Mesothelial cell of epicardium (in vitro differentiated cells): ENCODE measurements at places on chromosomes 5 and 9.

DNA sequence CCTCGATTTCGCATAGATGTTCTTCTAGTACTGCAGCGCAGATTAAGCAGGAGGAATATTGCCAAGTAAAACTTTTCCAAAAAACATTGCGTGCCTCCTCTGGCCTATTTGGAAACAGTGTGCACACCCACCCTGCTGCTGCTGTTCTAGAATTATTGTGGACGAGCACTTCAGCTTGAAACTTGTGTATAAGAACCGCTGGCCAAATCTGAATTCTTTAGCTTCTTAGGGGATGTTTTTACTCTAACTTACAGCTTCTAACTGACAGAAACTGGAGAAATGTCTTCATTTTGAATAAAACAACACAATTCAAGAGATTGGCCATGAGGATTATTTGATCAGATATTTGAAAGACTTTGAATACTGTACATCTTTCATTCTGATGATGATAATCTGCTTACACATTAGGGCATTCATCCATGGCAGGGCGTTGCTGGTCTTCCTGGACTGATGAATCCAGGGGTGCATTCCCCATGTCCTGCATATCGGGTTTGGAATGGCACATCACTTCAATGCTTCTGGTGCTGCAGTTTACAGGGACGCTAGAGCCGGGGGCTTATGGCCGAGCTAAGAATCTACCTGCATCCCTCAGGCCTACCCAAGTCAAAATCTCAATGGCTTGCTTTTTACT, 6.5 kb downstream of the ADAMTS16 start:
- DNase-seq = no peak

- DNase-seq = no peak
Observed at GRCh38 chr5:155729684-155730059, 597.3 kb upstream of the SGCD start.

GRCh38 chr5:171871711-171872110, 86.1 kb downstream of the SMIM23 start:
- DNase-seq = no peak

DNA sequence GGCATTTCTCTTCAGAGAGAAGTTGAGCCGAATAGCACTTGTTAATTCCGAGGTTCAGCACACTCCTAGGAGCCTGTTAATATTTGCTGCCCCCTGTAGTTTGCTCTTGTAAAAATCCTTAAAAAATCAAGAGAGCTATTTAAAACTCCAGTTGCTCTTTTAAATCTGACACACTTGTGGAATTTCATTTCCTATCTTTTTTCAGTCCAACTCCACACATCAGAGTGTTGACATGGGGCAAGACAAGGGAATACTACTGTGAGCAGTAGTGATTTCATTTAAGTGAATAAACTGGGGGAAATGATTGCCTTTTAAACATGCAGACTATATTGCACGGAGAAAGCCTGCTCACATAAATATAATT, 1096.3 kb upstream of the DMAC1 start:
- no peak for DNase-seq

DNA sequence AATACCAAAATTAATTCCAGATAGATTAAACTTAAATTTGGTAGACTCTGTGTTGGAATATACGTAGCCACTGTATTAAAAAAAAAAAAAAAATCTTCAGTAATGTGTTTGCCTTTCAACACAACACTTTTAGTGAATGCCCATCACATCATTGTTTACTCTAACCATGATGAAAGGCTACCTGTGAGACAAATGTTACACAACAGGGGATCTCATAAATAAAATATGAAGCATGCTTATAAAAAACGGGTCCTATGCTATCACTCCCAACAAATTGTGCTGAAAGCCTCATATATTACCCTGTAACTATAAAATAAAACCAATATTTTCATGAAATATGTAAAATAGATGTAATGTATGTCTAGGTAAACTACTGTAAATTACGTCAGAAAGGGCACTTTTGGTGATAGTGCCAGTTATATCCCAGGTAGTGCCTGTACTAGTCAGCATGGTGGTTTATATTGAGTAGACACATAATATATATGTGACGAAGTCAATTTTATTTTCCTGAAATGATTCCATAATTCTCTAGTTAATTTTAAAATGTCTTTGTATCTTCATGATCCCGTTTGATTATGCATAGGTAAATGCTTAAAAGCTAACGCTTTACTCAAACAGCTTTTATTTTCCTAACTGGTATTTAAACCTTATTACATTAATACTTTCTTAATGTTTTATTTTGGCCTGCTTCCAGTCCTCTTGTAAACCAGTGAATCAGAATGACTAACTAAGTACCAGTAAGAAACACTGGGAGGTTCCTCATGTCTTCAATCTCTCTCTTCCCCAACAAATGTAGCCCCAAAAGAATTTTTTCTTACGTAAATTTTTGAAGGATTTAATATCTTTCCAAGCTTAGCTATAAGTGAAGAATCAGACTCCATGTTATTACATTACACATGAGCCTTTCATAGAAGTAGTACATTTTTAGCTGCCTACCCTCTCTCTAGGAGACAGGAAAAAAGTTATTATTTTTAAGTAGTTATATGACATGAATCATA, 420.3 kb downstream of the GABRG2 start:
- no peak for DNase-seq

DNA sequence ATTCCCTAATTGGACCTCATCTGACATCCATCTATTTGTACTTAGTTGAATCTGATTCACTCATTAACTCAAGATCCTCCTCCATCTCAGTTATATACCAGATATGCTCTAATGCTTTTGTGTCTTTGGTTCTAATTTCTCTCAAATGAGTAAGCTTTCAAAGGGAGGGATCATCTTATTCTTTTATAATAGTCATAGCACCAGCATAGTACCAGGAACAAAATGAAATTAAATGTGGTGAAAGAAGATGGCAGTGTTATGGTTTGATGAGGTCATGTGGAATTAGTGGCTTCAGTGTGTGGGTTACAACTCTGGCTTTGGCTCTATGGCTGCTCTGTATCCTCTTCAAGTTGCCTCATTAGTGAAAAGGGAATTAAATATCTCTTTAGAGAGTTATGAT, 32.5 kb upstream of the ZNF366 start:
- DNase-seq = no peak

- no peak for DNase-seq
Observed at GRCh38 chr9:107749787-107750444, 260.3 kb upstream of the KLF4 start.

DNA sequence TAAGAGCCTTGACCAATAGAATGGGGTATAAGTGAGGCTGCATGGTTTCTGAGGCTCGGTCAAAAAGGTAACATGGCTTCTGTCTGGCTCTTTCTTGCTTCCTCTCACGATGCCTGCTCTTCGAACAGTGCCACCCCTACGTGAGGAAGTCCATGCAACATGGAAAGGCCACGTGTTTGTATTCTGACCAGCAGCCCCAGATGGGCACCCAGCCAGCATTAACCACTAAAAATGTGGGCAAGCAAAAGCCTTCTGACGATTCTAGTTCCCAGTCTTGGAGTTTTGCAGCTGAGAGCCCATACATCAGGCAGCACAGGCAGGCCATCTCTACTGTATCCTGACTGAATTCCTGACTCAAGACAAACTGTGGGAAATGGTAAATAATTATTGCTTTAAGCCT, 24.2 kb upstream of the NREP start:
- no peak for DNase-seq

- no peak for DNase-seq
Observed at GRCh38 chr9:101836021-101836420, 97.6 kb upstream of the GRIN3A start.

DNA sequence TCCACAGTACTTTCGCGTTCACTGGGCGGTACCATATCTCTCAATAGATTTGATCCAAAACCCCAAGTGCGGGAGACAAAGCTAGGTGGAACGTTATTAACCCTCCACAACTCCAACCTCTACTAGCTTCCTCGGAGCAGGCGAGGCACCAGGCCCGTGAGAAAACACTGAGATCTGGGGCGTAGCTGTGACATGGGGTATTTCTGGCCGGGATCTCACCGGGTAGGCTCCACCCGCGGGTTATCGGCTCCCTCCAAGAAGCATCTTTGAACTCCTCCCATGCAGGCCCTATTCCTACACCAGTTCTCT, 350 bp upstream of the SLC25A46 start:
- no peak for DNase-seq

- DNase-seq = no peak
Observed at GRCh38 chr9:26013199-26013598, 335.0 kb upstream of the TUSC1 start.
